Heart left ventricle (tissue), 16 donors: ENCODE measurements at places on chromosomes 4 and X.

DNA sequence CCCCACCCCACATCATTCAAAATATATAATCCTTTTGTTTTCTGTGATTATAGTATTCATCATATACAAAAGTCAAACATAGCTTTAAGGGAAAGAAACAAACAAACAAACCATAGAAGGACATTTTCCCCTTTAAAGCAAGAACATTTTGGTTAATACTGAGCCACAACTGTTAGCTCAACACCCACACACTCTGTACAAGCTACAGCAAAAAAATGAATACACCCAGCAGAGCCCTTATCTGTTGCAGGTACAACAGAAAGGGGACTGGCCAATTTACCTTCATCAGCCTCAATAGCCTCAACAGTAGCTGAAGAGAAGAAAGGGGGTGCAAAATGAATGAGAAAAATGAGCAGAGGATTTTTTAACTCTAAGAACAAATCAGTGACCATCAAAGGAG lies 318.4 kb downstream of the PPP3CA start:
- DNase-seq = no peak

- no peak for DNase-seq
Observed at GRCh38 chrX:137428221-137428661, 137.7 kb upstream of the ZIC3 start.

- no peak for DNase-seq
Observed at GRCh38 chrX:110277609-110278008, 40.3 kb downstream of the AMMECR1 start.

DNA sequence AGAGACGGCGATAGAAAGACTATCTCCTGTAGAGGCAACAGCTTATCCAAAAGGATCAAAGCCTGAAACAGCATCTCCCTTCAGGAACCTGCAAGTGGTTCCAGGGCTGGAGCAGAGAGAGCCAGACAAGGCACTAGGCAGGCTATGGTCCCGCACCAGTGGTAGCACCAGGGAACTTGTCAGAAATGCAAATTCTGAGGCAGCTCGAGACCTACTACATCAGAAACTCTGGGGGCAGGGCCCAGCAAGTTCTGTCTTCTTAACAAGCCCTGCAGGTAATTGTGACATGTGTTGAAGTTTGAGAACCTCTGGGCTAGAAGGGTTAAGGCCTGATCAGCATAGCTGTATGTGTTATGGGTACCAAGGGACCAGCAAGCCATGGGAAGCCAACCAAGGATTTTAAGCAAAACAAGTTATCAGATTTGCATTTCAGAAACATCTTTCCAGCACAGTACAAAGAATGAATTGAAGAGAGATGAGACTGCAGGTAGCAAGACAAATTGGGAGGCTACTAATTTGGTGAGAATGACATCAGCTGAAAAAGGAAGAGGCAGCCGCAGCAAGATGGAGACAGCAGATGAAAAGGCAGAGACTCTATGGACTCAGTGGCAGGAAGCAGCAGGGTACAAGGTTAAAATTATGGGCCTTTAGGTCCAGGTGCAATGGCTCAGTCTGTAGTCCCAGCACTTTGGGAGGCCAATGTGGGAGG lies 139.7 kb downstream of the TSPAN5 start:
- no peak for DNase-seq

DNA sequence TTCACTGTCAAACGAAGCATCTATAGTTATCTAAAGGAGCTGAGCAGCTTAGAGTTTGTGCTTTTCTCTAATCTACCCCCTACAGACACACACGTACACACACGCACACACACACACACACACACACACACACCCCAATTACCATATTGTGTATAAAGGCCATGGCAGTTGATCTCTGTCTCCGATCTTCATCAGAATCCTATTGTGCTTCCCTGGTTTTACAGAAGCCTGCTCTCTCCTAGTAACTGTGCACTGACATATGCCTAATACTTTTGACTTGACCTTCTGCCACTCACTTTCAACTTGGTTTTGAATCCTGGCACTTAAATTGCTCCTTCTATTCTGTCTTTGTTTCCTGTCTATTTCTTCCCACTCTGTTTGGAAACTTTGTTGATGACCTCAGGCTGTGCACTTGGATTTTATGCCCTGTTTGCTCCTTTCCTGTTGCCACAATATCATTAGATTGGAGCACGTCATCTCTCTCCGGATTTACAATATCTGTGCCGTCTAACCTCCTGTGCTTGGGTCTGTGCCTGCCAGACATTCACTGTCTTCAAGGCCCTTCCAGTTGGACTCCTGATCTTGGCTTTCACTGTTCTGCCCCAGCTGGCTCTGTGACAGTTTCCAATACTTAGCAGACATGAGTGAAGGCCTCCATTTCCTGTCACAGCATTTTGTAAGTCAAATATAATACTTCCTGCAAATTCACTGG lies 928.1 kb downstream of the FAT4 start:
- DNase-seq = peak; percentile 46

DNA sequence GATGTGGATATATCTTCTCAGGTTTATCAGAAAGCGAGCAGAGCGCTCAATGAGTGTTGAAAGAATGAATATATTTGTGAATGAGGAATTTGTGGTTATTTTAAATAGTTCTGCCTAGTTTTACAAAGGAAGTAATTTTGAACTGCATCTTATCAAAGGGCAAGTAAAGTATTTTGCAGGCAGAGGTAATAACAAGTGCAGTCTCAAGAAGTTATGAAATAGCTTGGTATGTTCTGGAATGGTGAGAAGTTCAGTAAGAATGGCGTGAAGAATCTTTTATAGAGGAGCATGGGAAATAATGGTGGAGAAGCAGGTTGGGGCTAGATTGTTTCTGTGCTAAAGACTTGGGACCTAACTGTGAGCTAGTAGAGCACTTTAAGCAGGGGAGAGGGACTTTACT lies 10.9 kb downstream of the TMA16 start:
- DNase-seq = no peak

DNA sequence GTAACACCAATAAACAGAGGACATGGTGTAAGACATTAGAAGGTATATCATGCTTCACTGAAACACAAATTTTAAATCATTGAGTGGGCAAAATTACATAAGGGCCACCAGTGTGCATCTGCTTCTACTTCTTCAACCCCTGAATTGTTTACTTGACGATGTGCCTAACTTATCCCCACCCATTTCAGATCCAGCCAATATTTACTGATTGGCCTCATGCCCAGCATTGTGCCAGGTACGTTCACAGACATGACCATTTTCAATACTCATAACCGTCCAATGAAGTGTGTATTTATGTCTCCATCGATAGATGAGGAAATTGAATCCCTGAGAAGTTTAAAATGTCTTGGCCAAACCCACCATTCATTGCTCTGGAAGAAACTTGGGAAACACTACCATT lies 208.3 kb upstream of the MID1 start:
- no peak for DNase-seq

DNA sequence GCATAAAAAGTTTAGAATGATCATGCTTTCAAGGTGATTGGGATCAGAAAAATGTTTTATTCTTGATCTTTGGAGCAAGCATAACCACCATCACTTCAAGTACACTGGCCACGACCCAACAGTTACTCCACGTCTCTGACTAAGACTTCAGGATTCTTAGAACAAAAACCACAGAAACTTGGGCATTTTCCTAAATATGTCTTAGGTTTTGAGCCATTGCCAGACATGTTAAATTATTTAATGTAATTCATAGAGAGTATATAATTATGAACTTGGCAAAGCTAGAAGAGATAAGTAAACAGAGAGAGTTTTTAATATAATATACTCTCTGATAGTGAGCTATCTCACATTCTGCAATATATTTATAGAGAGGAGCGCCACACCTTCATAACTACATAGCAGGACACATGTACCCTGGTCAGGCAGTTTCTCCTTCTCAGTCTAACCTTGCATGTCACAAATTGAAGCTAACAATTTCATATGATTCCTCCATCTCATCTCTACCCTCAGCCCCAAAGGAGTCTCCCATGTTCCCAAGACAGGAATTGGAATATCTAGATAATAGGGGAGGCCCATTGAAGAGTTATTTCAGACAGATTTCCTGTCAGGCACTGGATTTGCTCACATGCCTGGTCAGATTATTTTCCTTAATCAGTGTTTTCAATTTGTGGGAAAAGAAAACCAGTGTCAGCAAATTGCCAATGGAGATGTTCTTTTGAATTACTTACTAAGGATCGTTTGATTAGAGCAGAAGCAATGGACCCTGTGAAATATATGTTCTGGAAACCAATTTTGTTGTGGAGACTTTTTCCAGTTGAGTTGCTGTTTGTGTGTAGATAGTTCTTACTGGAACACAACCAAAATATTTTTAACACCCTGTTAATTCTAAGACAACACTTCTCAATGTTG lies 61.7 kb upstream of the GUCY1A1 start:
- no peak for DNase-seq

DNA sequence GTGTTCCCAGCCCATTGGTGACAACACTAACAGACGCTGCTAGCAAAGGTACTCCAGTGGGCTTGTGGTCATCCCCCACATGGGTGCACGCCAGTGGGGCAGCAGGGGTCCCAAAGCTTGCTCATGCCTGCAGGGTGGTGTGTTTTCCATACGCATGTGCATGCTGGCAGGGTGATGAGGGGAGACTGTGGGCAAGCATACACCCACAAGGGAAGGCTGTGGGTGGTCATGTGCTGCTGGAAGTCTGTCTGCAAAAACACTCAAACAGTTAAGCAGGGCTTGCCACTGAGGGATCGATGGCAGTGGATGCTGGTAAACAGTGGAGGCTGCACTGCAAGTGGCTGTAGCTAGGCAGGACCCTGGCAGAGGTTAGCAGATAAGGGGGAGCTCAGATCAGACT lies 79.9 kb downstream of the FAAH2 start:
- DNase-seq = no peak

GRCh38 chr4:146236216-146236615 lies 21.9 kb downstream of the REELD1 start:
- no peak for DNase-seq

DNA sequence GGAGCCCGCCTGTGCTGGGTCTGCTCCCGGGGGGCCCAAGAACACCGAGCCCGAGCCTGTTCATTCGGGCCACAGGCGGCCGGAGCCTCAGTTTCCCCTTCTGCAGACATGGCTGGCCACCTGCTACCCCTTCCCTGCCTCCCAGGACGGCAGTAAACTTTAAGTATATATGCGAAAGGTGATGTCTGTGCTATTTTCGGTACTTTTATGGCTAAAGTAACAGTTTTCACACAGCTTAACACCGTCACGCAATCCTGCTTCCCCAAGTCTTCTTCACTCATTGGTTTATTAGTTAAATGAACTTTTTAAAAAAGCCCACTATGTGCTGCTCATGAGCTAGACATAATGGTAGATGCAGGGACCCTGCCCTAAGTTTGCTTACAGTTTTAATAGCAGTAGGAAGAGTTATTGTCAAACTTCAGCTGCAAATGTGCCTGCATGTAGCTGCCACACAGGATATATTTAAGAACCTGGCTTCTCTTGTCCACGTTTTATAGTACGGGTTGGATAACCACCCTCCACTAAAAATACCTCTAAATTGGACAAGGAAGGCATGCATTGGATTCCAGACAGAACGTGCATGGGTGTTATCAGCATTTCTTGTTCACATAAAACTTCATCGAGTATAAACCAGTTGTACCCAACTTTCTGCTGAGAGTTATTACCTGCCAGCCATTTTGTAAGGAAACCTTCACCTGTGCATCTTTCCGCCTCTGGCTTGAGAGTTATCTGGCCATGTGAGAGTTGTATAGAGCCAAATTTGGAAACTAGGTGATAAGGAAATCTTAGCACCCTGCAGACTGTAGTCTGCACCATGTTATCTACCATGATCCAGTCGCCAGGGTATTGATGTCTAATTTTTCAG lies 741 bp downstream of the ANAPC4 start:
- no peak for DNase-seq

GRCh38 chr4:145882604-145883003 lies 56.0 kb downstream of the ZNF827 start:
- no peak for DNase-seq
